Lower leg skin (tissue), 4 donors: ENCODE measurements at places on chromosomes 4 and X. TPM values are rescaled to one million over a fixed set of nuclear protein-coding genes. Genes with fewer than 3 reads are reported as not detected.

The MBTPS2 gene
- 4.8 TPM for total RNA-seq

GRCh38 chrX:136607236-136607635, 40.7 kb upstream of the CD40LG start:
- no peak for DNase-seq

The NKX6-1 gene
- 0.10 TPM for total RNA-seq

DNA sequence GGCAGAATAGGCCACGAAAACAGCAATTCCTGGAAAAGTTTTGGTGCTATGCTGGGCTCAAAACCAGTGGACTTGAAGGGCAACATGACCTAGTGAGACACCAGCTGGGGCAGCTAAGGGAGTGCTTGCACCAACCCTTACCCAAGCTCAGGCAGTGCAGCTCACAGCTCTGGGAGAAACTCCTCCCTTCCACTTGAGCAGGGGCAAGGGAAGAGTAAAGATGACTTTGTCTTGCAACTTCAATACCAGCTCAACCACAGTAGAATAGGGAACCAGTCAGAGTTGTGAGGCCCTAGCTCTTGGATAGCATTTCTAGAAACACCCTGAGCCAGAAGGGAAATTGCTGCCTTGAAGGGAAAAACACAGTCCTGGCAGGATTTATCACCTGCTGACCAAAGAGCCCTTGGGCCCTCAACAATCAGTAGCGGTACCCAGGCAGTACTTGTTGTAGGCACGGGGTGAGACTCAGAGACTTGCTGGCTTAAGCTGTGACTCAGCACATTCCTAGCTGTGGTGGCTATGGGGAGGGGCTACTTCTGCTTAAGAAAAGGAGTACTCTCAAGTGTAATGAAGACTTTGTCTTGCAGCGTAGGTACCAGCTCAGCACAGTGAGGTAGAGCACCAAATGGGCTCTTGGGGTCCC, 19.7 kb upstream of the ABCG2 start:
- peak; percentile 23 for DNase-seq

DNA sequence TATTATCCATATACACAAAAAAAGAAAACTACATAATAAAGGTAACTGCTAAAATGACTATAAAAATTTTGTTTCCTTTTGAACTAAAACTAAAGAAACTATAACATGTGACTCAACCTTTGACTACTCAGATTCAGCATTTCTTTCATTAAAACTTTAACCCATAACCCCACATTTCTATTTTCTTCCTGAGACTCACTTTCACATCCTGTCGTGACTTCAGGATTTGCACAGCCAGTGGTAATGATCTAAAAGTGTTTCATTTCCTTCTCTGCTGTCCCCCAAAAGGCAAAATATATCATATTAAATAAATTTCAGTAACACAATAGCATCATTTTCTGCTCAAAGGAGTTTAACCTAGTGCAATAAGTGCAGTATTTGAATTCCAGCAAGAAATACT, 1022.4 kb upstream of the DIAPH2 start:
- no peak for DNase-seq

DNA sequence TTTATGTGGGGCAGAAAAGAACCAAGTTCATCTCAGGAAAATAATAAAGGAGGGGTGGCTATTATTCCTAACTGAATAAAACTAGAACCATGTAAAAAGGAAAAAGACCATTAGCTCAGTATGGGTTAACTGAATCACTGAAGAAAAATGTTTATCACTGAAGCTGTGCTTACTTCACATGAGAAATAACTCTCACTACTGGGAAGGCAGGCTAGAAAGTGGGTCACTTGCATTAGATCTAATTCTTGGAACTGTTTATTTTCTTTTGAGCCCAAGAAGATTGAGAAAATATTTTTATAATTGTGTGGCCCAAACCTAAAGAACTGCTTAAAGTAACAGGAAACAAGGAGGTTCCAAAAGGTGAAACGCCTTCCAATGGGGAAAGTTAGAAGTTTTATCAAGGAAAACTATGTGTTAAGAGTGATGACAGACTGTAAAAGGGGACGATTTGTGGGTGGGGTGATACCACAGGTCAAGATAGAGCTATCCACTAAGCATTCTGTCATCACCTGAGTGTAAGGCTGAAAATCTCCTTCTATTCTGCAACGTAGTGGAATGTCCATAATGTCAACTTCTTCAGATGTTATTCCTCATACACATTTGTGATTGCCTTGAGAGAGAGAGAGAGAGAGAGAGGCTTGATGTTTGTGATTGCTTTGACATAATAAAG, 1083.5 kb downstream of the PCDH7 start:
- no peak for DNase-seq

GRCh38 chr4:14729282-14730000, 272.8 kb upstream of the CPEB2 start:
- no peak for DNase-seq

GRCh38 chrX:46838486-46838870, 1.6 kb downstream of the RP2 start:
- DNase-seq = no peak

DNA sequence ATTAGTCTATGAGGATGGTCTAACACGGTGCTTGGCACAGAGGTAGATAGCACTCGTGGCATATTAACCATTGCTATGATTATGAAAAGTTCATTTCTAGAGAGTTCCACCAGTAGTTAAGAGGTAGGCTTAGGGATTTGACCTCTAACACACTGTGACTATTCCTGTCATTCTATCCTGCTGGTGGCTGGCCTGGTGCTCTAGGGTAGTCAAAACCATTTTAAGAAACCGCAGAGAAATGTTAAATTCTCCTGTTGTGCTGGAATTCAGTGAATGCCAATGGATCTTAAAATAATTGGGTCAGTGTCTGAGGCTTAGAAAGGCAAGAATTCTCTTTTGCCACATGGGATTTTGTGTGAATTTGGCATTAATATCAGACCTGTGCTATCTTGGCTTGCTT, 53.9 kb downstream of the VGLL1 start:
- no peak for DNase-seq

DNA sequence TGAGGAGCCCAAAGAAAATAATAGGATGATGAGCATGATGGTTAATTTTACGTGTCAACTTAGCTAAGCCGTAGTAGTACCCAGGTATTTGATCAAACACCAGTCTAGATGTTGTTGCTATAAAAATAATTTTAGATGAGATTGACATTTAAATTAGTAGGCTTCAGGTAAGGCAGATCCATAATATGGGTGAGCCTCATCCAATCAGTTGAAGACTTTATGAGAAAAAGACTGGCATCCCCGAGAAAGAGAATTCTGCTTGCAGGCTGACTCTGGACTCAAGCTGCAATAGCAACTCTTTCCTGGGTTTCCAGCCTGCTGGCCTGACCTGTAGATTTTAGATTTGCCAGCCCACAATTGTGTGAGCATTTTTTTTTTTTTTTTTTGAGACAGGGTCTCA, 192.8 kb upstream of the LNX1 start:
- no peak for DNase-seq
